Right atrium auricular region (tissue), 2 donors: ENCODE measurements at places on chromosomes 12 and 14. TPM values are rescaled to one million over a fixed set of nuclear protein-coding genes. Genes with fewer than 3 reads are reported as not detected.
A peak's percentile ranks its signal among the peaks of the same experiment; 100 is the strongest.

GRCh38 chr14:31881531-31882310, 195.4 kb upstream of the ARHGAP5 start:
- H3K4me3 ChIP-seq, result no peak overlapping the region
- no peaks in the 10 kb centered on the region for H3K4me1 ChIP-seq
- no peaks in the 10 kb centered on the region for H3K36me3 ChIP-seq

DNA sequence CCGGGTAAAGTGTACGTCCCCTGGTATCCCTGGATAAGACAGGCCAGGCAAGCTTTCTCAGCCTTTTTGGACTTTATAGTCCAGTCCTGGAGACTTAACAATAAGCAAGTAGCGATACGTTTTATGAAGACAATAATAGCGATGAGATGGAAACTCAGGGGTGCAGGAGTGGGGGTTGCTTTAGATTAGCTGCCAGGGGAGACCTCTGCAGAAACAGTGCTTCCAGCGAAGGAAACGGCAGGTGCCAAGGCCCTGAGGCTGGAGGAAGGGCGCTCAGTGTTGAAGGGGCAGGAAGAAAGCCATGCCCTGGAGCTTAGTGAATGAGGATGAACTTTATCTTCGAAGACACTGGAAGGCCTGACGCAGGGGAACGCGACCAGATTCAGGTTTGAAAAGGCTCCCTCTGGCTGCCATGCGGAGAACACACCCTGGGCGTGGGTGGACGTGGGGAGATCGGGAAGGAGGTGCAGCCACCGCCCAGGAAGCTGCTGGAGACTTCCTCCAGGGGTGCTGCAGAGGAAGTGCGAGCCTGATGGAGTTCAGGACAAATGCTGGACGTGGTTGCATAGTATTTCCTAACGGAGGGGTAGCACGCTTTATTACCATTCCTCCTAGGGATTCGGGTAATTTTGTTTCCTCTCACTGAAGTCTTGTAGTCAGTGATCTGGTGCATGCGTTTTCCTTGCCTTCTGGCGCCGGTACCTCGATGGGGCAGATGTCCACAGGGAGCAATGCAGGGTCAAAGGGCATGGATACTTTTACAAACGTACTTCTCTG, 26.1 kb upstream of the UBC start:
- H3K4me3 ChIP-seq, result peak overlapping the region; percentile 55
- no peaks in the 10 kb centered on the region for H3K36me3 ChIP-seq
- no peaks in the 10 kb centered on the region for H3K4me1 ChIP-seq
- no peaks in the 10 kb centered on the region for H3K27me3 ChIP-seq
- peak; percentile 95 for DNase-seq

DNA sequence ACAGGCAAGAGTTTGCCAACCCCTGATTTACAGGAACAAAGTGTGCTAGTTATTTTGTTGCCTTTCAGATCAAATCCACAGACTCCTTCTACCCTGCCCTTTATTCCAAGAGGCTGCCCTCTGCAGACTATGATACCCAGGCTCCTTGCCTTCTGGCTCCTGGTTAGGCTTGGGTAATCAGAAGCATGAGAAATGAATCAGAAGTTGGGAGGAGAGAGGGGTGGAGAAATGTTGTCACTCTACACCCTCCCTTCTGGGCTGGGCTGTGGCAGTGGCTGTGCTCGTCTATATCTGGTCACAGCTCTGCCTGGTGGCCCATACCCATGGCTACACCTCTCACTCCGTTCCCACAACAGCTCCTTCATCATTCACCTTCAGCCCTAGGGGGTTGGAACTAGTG, 204.6 kb upstream of the PLXNC1 start:
- no peaks in the 10 kb centered on the region for H3K36me3 ChIP-seq
- no peak overlapping the region for H3K27ac ChIP-seq
- H3K4me1 ChIP-seq, result no peaks in the 10 kb centered on the region
- no peak overlapping the region for H3K4me3 ChIP-seq
- H3K27me3 ChIP-seq, result no peaks in the 10 kb centered on the region
- DNase-seq, result peak; percentile 70

DNA sequence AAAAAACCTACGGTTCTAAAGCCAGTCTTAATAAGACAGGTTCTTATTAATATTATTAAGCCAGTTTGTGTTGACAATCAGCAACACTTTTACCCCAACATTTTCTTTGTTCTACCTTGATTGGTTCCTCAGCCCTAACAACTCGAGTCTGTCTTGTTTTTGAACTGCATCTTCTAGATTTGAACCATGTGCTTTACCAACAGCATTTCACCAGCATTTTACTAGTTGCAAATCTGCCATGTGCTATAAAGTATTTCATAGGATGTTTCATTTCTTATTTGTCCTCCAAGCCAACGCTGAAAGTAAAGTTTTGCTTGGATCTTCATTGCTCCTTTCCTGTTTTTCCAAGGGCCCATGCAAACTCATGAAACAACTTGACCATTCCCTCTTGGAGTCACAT, 133.4 kb downstream of the ST8SIA1 start:
- no peaks in the 10 kb centered on the region for H3K4me1 ChIP-seq
- no peak for DNase-seq
- H3K27ac ChIP-seq, result no peak overlapping the region
- no peaks in the 10 kb centered on the region for H3K27me3 ChIP-seq
- no peaks in the 10 kb centered on the region for H3K36me3 ChIP-seq
- H3K4me3 ChIP-seq, result no peak overlapping the region

GRCh38 chr14:60204843-60205774, 39.9 kb upstream of the DHRS7 start:
- no peak for DNase-seq
- no peak overlapping the region for H3K27ac ChIP-seq
- no peaks in the 10 kb centered on the region for H3K27me3 ChIP-seq
- no peak overlapping the region for H3K4me3 ChIP-seq
- peaks cover 6% of the 10 kb centered on the region for H3K4me1 ChIP-seq

TMEM229B gene
- total RNA-seq, result 1.3 TPM

GRCh38 chr14:60705100-60705499, 19.1 kb downstream of the SIX4 start:
- H3K27me3 ChIP-seq, result no peaks in the 10 kb centered on the region
- H3K36me3 ChIP-seq, result no peaks in the 10 kb centered on the region
- no peak overlapping the region for H3K4me3 ChIP-seq
- no peaks in the 10 kb centered on the region for H3K4me1 ChIP-seq

PCED1B gene
- total RNA-seq, result 1.4 TPM

GRCh38 chr12:126480451-126480850, 1415.2 kb downstream of the AACS start:
- no peaks in the 10 kb centered on the region for H3K27me3 ChIP-seq
- H3K4me3 ChIP-seq, result no peak overlapping the region
- DNase-seq, result no peak
- H3K27ac ChIP-seq, result no peak overlapping the region
- no peaks in the 10 kb centered on the region for H3K4me1 ChIP-seq

RCOR1 gene
- 8.4 TPM for total RNA-seq

DNA sequence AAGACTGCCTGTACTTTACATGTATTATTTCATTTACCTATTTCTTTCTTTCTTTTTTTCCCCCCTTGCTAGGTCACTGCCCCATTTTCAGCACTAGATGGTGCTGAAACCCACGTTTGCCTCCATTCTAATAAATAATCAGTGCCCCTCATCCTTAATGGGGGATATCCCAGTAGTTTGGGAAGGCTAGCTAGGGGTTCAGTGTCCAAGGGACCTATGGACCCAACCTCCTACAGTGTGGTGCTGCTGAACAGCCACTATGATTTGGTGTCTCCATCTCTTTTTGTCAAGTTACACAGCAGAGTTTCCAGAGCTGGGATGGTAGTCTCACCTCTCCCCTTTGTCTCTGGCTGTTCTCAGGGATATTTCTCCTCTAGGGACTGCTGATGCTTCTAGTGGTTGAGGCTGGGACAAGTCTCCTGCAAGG, 6.5 kb upstream of the HCFC2 start:
- no peaks in the 10 kb centered on the region for H3K4me1 ChIP-seq
- no peak overlapping the region for H3K27ac ChIP-seq
- no peaks in the 10 kb centered on the region for H3K36me3 ChIP-seq
- H3K27me3 ChIP-seq, result no peaks in the 10 kb centered on the region
- H3K4me3 ChIP-seq, result no peak overlapping the region

DNA sequence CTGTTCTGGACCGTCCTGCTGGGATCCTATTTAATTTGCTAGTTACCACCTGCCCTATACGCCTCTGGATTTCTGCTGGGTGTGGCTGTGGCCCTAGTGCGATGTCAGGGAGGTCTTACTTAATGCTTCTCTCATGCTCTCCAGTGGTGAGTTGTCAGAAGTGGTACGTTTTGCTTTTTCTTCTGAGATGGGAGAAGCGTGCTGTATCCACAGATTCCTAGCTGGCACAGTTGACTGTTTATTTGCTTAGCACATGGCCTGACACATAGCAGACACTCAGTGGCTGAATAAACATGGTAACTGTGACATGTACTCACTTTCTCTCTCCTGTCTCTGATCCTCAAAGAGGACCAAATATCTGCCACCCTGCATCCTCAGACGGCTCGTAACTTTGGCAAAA, 107.3 kb downstream of the CACNA1C start:
- no peak for DNase-seq
- peaks cover 3% of the 10 kb centered on the region for H3K36me3 ChIP-seq
- no peak overlapping the region for H3K4me3 ChIP-seq
- no peaks in the 10 kb centered on the region for H3K4me1 ChIP-seq
- H3K27ac ChIP-seq, result peak overlapping the region; percentile 76

GPR162 gene
- 0.44 TPM for total RNA-seq

DNA sequence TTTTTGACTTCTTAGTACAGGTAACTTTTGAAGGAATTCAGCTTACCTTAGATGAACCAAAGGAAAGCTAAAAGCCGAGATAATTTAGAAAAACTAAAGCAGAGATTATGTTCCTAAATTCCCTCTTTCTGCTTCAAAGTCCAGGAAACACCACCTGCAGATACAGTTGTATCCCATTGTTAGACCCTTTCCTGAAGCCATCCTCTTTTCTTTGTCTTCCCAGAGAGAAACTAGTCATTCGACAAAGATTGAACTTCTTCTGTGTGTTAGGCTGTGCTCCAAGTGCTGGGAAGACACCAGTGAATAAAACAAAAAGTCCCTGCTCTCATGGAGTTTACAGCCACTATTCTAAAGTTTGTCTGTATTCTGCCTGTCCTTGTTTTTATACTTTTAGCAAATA, 29.3 kb downstream of the PPM1A start:
- no peaks in the 10 kb centered on the region for H3K4me1 ChIP-seq
- H3K27me3 ChIP-seq, result no peaks in the 10 kb centered on the region
- no peak overlapping the region for H3K27ac ChIP-seq
- no peak overlapping the region for H3K4me3 ChIP-seq
- DNase-seq, result no peak

DDN gene
- total RNA-seq, result 0.44 TPM

DNA sequence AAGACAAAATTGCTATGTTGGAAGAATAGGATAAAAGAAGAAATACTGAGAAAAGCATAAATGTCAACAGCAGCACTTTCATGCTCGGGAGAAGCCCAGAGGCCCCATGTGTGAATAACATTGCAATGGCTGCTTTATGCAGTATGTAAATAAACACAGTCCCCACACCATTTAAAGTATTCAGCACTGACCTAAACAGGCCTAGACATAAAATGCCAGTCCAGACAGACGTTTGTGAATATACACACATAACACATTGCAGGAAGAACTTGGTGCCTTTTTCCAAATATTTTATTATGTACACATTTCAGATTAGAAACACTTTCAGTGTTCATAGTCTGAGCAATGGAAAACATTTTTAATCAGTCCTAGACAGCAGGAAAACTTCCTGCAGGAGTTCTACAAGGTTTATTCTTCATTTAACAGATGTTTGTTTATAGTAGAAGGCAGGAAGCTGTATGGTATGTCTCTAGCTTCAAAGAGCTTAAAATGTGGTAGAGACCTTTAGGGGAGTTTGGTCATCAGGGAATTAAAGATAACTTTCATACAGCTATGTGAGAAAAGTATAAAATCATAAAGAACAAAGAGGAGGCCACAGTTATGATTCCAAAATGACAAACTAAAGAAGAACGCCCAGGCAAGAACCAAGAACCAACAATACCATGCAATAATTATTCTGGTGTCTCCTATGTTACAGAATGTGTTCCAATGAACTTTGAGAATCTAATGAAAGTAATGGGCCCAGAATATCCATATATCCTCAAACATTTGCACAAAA, 30.6 kb upstream of the SLC38A2 start:
- H3K4me1 ChIP-seq, result no peaks in the 10 kb centered on the region
- H3K36me3 ChIP-seq, result no peaks in the 10 kb centered on the region
- peak overlapping the region; percentile 13 for H3K27ac ChIP-seq
- no peak for DNase-seq

TGM1 gene
- 36.9 TPM for total RNA-seq

DNA sequence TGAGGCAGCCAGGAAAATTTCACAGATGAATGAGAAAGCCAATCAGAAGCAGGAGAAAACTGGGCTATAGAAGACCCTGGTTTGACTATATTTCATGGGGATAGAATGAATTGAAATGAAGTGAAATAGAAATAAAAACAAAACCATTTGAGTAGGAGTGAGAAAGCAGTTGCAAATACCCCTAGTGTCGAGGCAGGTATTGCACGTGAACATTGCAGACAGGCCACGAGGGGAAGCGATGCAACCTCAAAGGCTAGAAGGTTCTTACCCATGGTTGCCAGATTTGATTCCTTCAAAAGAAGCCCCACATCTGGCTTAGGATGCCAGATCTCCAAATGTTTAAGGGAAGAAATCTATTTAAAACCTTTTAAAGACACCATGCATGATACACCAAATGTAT, 648.9 kb downstream of the VRK1 start:
- DNase-seq, result no peak
- no peaks in the 10 kb centered on the region for H3K27me3 ChIP-seq
- no peaks in the 10 kb centered on the region for H3K36me3 ChIP-seq
- no peak overlapping the region for H3K27ac ChIP-seq
- H3K4me3 ChIP-seq, result no peak overlapping the region
- no peaks in the 10 kb centered on the region for H3K4me1 ChIP-seq

DNA sequence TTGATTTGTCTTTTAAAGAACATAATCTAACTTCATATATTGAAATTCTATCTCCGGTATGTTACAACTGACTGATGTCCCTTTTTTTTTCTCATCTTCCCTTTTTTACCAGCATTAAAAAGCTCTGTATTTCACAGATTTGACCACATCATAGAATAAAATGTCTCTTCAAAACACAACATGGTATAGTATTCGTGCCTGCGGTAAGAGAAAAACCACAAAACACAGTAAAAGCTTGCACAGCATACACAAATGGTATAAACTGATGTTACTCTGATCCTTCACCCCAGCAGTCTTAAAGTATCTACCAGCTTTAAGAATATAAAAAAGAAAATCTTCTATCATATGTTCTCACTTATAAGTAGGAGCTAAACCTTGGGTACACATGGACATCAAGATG, 83.4 kb downstream of the HECTD1 start:
- no peaks in the 10 kb centered on the region for H3K4me1 ChIP-seq
- no peak overlapping the region for H3K4me3 ChIP-seq
- H3K27me3 ChIP-seq, result no peaks in the 10 kb centered on the region
- DNase-seq, result no peak
- peaks cover 72% of the 10 kb centered on the region for H3K36me3 ChIP-seq
- no peak overlapping the region for H3K27ac ChIP-seq

- H3K36me3 ChIP-seq, result no peaks in the 10 kb centered on the region
- no peak overlapping the region for H3K27ac ChIP-seq
- H3K27me3 ChIP-seq, result no peaks in the 10 kb centered on the region
- no peak for DNase-seq
Measured at GRCh38 chr12:110705309-110705708, 16.4 kb upstream of the HVCN1 start.

- no peaks in the 10 kb centered on the region for H3K27me3 ChIP-seq
- no peak overlapping the region for H3K4me3 ChIP-seq
- H3K27ac ChIP-seq, result peak overlapping the region; percentile 76
- DNase-seq, result peak; percentile 82
- no peaks in the 10 kb centered on the region for H3K36me3 ChIP-seq
- H3K4me1 ChIP-seq, result peaks cover 68% of the 10 kb centered on the region
Measured at GRCh38 chr14:95527387-95528002, 7.4 kb upstream of the GLRX5 start.

PLEK2 gene
- 2.1 TPM for total RNA-seq

PGF gene
- 3.3 TPM for total RNA-seq
